ENCODE measurements at places on chromosomes 16 and 17.
A peak's percentile ranks its signal among the peaks of the same experiment; 100 is the strongest.

- no peak for DNase-seq
Observed at GRCh38 chr17:8806926-8807550, 7.9 kb upstream of the MFSD6L start.

GRCh38 chr17:38448208-38448771 lies 20.0 kb downstream of the ARHGAP23 start:
- DNase-seq: no peak

DNA sequence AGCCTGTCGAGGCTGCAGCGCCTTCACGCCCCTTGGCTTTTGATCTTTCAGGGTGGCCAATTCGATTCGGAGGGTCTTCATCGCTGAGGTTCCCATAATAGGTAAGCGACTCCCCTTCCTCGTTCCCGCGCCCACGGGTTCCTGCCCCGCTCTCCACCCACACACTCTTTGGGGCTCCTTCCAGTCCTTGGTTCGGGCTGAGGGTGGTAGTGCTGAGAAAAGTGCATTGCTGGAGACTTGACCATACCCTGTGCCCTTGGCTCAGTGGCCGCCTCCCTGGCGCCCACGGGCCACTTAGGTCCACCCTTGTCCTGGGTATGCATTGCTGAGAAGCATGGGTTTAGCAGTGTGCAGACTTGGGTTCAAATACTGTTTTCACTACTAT lies 491 bp downstream of the POLR2C start:
- DNase-seq: no peak

DNA sequence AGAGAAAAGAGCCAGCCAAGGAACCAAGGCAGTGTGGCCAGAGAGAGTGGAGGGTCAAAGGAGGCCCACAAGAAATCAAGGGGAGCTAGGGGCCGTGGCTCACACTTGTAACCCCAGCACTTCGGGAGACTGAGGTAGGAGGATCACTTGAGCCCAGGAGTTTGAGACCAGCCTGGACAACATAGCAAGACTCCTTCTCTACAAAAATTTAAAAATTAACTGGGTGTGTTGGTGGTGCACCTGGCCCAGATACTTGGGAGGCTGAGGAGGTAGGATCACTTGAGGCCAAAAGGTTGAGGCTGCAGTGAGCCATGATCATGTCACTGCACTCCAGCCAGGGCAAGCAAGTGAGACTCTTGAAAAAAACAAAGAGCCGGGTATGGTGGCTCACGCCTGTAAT lies 18.9 kb upstream of the TFAP4 start:
- DNase-seq: no peak

GRCh38 chr17:42116705-42117396 lies 4.3 kb downstream of the KAT2A start:
- DNase-seq: peak; percentile 51

DNA sequence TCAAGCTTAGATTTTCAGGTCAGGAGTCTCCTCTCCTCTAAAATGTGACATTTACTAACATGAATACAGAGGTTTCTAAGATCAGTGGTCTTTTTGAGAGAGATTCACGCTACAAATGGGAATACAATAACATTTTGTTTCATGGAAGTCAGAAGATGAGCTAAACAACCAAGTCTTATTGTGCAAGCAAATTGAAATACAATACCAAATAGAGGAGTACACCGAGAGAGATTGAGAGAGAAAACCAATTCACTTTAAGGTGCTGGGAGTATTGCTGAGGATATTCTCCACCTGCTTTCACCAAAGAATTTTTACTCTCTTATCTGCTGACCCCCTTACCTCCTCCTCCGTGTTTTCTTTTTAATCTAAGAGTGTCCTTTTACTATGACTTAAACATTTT lies 11.5 kb downstream of the VEZF1 start:
- no peak for DNase-seq

DNA sequence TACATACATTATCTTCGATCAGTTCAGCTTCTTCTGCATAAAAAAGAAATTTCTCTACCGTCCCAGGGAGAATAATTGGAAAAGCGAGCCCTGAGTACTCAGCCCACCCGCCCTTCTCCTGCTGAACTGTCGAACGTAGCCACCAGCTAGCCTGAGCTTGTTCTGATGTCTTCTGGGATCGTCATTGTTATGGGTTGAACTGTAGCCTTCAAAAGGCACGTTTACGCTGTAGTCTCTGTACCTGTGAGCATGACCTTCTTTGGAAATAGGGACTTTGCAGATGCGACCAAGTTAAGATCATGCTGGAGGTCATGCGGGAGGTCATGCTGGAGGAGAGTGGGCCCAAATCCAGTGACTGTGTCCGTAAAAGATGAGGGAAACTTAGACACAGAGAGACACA lies 86.2 kb downstream of the CMIP start:
- no peak for DNase-seq

- no peak for DNase-seq
Observed at GRCh38 chr16:11264155-11264832, 4.8 kb downstream of the TNP2 start.

DNA sequence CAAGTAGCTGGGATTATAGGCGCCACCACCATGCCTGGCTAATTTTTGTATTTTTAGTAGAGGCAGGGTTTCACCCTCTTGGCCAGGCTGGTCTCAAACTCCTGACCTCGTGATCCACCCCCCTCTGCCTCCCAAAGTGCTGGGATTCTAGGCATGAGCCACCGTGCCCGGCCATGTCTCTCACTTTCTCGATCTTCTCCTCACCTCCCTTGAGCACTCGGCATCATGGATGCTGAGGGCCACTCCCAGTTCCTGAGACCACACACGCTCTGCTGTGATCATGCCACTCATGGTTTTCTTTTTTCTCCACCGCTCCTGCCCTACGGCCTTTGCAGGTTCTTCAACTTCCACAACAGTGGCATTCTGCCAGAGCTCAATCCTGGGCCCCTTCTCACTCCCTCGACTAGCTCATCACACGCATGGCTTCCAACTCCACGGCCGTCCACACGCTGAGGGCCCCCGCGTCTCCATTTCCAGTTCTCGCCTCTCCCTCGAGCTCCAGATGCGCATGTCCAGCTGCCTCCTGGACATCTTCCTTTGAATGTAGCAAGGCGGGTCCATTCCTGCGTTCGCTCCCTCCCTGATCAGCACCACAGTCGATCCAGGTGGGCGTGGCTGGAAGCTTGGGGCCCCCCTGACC lies 5.5 kb upstream of the NCBP3 start:
- no peak for DNase-seq

DNA sequence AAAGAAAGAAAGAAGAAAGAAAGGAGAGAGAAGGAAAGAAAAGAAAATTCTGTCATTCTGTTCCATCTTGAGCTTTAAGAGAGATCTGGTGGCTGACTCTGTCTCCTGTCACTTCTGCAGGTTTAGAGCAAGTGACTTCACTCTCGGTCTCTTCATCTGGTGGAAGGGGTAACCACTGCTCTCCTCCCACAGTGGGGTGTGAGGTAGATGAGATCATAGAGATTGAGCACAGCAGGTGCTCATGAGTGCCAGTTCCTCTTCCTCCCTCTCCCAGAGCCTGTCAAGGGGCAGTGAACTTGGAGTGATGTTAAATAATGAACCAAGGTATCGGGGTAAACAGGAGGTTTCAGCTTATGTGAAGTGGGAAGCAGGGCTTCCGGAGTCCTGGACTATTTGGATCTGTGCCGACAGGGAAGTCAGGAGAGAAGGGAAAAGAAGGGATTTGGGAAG lies 47.7 kb downstream of the BEAN1 start:
- DNase-seq: peak; percentile 54

DNA sequence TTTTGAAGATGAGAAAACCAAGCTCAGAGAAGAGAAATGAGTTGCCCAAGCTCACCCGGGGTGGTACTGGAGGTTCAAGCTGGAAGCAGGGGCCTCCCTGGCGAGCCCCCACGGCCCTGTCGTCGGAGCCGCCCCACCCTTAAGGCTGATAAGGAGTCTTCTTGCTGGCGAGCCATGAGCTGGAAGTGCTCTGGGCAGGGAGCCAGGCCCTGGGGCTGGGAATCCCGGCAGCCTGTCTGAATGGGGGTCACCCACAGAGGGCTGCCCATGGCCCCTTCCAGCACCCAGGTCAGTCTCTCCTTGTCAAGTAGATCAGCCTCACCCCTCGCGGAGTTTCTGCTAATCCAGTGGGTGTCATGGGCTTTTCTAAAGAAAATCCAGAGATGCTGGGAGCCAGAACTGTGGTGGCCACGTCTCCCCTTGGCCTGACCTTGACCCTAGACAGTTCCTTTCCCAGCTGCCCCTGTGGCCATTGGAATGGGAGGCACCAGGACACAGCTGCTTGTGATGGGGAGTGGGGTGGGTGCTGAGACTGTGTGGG lies 1.2 kb upstream of the P2RX1 start:
- DNase-seq: no peak

All from stimulated activated CD8-positive, alpha-beta memory T cell treated with anti-CD3 and anti-CD28 coated beads, Interleukin-15, amount 100 ng/mL, for 4 hours (primary cell).